MG63 (cell line): ENCODE measurements at places on chromosomes 13 and 19. TPM values are rescaled to one million over a fixed set of nuclear protein-coding genes. Genes with fewer than 3 reads are reported as not detected.
A peak's percentile ranks its signal among the peaks of the same experiment; 100 is the strongest.

DNA sequence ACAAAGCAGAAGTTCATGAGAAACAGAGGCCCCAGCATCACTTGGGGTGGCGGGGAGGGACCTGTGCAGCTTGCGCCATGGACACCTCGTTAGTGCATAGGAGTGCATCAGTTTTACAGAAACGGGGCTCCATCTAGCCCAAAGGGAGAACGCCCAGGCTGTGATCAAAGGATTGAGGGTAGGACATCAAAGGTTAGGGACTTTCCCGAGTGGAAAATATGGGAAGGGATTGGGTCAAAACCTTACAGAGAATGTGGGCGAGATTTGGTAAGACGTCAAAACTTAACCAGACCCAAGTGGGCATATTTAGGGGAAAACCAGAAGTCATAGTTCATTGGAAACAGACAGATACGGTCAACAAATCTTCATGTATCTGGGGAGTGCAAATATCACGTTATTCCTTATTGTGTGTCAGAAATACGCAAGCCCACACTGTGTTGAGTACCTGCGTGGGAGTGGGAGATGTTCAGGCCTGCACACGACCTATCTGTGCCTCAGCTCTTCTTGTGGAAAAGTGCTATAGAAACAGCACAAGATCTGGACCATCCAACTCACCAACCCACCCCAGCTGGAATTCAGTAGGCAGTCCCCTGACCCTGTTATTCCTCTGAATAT, 9.4 kb upstream of the GRAMD1A start:
- DNase-seq: no peak

DNA sequence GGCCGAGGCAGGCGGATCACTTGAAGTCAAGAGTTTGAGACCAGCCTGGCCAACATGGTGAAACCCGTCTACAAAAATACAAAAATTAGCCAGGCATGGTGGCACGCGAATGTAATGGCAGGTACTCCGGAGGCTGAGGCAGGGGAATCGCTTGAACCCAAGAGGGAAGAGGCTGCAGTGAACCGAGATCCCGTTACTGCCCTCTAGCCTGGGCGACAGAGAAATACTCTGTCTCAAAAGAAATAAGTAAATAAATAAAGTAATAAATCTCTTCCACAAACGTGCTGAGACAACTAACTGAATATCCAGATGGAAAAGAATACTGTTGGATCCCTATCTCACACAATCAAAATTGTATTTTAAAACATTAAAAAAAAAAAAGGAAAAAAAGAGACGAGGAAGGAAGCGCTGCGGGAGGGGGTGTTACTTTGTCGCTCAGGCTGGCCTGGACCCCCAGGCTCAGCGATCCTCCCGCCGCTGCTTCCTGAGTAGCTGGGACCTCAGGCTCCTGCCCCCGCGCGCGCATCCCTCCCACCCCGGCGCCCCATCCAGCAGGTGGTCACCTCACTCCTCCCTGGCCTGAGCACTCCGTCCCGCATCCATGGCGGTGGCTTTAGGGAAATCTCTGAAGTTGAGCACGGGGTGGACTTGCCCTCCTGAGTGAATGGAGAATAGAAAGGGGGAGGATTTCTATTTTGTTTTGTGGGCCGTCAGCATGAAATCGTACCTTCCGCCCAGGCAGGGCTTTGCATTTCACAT, 628 bp upstream of the ZNF813 start:
- no peak for DNase-seq

- DNase-seq: no peak
These were observed 5.2 kb upstream of the DPP9 start for GRCh38 chr19:4728871-4729270.

Gene UGGT2
- total RNA-seq: 8.8 and 21.2 TPM in 2 replicates

Gene PSG5
- total RNA-seq: 9.5 and 9.7 TPM in 2 replicates

DNA sequence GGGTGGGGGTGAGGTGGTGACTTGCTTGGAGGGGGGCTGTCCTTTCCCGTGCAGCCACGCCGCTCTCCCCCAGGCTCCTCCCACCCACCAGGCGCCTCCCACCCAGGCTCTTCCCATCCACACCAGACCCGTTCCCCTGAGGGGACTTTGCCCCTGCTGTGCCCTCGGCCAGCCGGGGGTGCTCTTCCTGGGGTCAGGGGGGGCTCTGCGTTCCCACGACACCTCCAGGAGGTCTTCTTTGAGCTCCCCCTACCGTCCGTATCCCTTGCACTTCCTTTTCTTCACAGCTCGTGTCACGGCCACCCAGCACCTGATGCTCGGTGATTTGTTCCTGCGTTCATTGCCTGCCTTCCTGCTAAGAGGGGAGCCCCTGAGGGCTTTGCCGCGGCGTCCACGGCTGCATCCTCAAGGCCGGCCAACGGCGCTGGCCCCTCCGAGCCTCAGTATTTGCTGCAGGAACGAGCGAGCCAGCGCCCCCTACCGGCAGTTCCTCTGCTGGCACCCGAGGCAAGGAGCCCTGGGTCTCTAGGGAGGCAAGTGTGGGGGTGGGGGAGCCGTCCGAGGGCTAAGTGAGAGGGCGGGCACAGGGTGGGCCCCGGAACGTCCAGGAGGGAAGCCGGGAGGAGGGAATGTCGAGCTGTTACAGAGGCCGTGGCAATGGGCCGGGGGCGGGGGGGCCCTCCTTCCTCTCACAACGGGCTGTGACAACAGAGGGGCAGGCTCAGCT, 11.8 kb downstream of the LRRC4B start:
- peak; percentile 82 for DNase-seq

Gene IGFL4
- total RNA-seq: not detected in 2 replicates

Gene VSIG10L
- 0.10 and 0.95 TPM in 2 replicates for total RNA-seq

Gene PHF11
- total RNA-seq: 14.6 and 21.5 TPM in 2 replicates
